Mesenteric fat pad (tissue), 1 donor: ENCODE measurements at places on chromosomes 2 and 18. TPM values are rescaled to one million over a fixed set of nuclear protein-coding genes. Genes with fewer than 3 reads are reported as not detected.

The TPO gene
- 17.5 TPM for total RNA-seq

The DCC gene
- total RNA-seq: 0.42 TPM

The CNGA3 gene
- total RNA-seq: 1.1 TPM

The SERPINB13 gene
- not detected for total RNA-seq
